ENCODE measurements at places on chromosomes 4 and X.
A peak's percentile ranks its signal among the peaks of the same experiment; 100 is the strongest.

- DNase-seq = no peak
Measured at GRCh38 chr4:128979934-128980333, 113.4 kb downstream of the SCLT1 start.

DNA sequence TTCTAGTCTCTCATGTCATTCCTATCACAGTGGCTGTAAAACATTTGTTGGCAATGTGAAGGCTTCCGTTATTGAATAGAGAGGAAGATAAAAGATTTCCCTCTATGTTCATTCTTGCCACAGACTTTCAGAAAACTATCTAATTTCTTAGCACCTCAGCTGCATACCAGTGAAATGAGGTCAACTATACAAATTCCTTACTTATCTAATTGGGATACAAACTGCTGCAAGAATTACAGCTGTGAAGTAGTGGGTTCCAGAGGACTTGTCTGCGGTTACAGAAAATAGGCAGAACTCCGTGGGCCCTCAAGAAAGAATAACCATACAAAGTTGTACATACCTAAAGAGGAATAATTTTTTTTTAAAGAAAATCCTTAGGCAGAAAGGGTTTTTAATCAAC is 175.8 kb downstream of the PPP1R2C start:
- no peak for DNase-seq

DNA sequence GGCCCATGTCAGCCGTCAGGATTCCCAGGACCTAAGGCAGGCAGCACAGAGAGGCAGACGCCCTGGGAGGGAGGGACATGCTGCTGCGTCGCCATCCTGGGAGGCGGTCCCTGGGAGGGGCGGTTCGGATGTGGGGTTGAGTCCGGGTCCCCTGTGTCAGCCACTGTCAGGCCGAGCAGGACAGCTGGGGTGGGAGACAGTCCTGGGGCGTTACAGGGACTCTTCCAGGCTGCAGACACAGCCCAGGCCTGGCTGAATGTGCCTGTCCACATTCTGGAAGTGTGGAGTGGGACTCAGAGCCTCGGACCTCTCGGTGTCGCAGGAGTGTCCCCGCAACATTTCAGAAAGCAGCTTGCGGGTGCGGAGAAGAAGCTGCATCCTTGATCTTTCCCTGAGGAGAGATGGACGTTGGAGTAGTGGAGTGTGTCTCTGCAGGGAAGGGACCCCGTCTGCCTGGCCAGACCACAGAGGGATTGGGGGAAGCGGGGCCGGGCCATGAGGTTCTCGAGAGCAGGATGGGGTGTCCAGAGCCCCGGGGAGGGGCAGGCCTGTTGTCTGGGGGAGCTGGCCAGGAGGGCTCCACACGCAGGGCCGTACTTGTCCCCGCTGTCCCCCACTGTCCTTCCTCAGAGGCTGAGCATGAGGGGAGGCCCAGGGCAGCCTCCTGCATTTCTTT is 6.1 kb downstream of the AKAP17A start:
- no peak for DNase-seq

DNA sequence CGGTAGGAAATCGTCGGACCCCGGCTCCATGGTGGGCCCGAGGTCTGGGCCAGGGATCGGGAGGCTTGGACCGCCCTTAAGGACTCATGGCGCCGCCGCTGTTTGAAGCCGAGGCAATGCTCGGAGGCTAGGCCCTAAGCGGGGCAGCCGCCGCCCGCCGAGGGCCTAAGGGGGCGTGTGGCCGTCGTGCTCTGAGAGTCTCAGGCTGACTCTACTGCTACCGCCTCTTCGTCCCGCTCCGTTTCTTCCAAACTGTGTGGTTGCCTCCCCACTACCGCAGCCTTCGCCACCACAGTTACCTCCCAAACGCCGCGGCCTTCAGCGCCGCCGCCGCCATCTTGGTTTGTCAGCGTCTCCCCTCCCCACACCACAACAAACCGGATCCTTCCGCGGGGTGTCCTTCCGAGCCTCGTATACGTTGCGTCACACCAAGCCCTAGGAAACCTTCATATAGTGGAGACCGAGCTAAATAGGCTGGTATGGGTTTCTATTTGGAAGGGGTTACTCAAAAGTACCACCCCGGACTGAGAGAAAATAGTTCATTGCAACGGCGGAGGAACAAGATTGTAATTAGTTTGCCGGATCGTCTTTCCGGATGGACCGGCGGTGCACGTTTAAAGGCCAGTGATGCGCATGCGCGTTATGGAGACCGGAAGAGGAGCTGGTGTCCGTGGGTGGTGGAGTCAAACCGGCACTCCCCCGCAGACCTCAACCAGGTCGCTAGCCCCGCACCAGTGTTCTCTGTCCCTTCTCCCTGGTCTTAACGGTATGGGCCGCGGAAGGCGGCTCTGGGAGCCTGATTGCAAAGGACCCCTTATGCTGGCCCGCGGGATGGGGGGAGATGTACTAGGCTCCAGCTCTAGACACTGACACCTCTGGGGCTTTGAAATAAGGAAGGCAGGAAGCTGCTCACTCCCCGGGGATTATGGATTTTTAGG is at the start of gene KDM5C:
Gene KDM5C (minus strand): TSS at position 348 of the 938 bp plus-strand sequence. CDS start 318 bp downstream, at position 30.
- peak; percentile 93 for DNase-seq

- DNase-seq = no peak
Measured at GRCh38 chrX:47215291-47215900, 3.1 kb upstream of the CDK16 start.

DNA sequence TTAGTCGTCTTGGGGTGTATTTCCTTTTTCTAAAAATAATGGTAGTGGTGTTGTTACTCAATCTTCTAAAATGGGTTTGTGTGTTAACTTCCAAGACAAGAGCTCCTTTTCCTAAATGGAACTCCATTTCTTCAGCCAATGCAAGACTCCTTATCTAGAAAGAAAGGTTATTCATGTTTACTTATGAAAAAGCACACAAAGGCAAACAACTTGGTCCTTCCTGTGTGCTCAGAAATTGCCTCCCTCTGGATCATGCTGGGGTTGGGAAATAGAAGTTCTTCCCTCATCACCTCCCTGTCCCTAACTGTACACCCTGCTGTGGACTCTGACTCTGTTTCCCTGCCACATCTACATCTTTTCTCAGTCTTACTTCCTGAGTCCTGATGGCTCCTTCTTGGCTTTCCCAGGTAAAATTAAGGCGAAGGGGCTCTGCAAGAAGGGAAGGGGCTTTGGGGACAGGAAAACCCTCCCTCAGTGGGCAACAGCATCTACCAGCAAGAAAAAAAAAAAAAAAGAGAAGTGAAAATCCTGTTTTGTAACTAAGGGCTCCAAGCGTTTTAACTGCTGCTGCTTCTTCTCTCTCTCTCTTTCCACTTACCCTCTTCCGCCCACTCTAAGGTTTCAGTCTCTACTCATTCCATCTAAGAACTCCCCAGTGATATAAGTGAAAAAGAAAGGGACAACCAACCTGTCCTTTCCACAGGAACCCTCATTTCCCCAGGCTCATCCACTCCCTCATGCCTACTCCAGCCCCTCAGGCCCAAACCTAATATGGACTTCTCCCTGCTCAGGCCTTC is 19.8 kb upstream of the TASL start:
- no peak for DNase-seq

All from activated CD4-positive, alpha-beta T cell treated with anti-CD3 and anti-CD28 coated beads for 4 hours (primary cell).